ENCODE measurements at places on chromosomes 5 and 9. TPM values are rescaled to one million over a fixed set of nuclear protein-coding genes. Genes with fewer than 3 reads are reported as not detected.
A peak's percentile ranks its signal among the peaks of the same experiment; 100 is the strongest.

- peaks cover 16% of the 10 kb centered on the region for H3K4me1 ChIP-seq
- peaks cover 30% of the 10 kb centered on the region for H3K27me3 ChIP-seq
- H3K27ac ChIP-seq: no peak overlapping the region
- no peak overlapping the region for H3K4me3 ChIP-seq
- no peaks in the 10 kb centered on the region for H3K36me3 ChIP-seq
Observed at GRCh38 chr5:168852329-168852728, 273.2 kb upstream of the PANK3 start.

- H3K4me3 ChIP-seq: no peak overlapping the region
- H3K27ac ChIP-seq: no peak overlapping the region
- DNase-seq: no peak
- H3K27me3 ChIP-seq: peaks cover 4% of the 10 kb centered on the region
- peaks cover 36% of the 10 kb centered on the region for H3K4me1 ChIP-seq
Observed at GRCh38 chr9:72583370-72583769, 62.0 kb downstream of the TMC1 start.

DNA sequence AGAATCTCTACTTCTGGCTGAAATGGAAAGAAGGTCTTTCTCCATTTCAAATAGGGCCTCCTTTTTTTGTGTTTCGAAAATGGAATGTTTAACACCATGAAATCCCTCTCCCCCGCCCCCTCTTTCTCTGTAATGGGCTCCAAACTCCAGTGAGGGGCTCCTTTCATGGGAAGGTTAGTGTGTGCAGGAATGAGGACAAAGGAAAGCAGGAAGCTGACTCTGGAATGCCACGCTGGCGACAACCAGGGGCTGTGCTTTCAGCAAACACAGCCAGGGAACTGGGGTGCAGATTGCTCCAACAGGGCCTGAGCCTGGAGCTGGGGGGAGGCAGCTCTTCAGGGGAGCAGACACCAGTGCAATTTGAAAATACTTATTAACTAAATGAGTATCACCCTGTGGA, 82.8 kb downstream of the CRB2 start:
- no peak overlapping the region for H3K27ac ChIP-seq
- no peak overlapping the region for H3K4me3 ChIP-seq
- no peaks in the 10 kb centered on the region for H3K4me1 ChIP-seq
- no peaks in the 10 kb centered on the region for H3K36me3 ChIP-seq
- H3K27me3 ChIP-seq: no peaks in the 10 kb centered on the region
- DNase-seq: no peak

DNA sequence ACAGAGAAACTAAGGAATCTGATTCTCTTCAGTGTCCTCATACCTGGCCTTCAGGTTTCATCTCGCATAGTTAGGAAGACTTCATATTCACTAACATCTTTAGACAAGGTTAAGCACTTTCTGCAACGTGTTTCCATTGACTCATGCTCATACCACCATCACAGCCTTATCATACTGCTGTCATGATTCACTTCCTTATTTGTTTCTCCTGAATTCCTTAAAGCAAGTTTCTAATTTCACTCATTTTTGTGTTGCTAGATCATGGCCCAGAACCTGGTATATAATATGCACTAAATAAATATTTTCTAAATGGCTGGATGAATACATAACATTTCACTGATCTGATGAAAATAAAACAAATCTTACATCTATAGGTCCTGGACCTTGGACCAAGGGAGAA, 472.9 kb downstream of the PRELID2 start:
- no peaks in the 10 kb centered on the region for H3K36me3 ChIP-seq
- no peak for DNase-seq
- no peaks in the 10 kb centered on the region for H3K27me3 ChIP-seq
- H3K4me1 ChIP-seq: no peaks in the 10 kb centered on the region

- H3K4me3 ChIP-seq: peak overlapping the region; percentile 94
- peaks cover 40% of the 10 kb centered on the region for H3K4me1 ChIP-seq
- peaks cover 33% of the 10 kb centered on the region for H3K36me3 ChIP-seq
- DNase-seq: no peak
- peak overlapping the region; percentile 98 for H3K27ac ChIP-seq
Observed at GRCh38 chr5:140647042-140647419, 399 bp downstream of the NDUFA2 start.

DNA sequence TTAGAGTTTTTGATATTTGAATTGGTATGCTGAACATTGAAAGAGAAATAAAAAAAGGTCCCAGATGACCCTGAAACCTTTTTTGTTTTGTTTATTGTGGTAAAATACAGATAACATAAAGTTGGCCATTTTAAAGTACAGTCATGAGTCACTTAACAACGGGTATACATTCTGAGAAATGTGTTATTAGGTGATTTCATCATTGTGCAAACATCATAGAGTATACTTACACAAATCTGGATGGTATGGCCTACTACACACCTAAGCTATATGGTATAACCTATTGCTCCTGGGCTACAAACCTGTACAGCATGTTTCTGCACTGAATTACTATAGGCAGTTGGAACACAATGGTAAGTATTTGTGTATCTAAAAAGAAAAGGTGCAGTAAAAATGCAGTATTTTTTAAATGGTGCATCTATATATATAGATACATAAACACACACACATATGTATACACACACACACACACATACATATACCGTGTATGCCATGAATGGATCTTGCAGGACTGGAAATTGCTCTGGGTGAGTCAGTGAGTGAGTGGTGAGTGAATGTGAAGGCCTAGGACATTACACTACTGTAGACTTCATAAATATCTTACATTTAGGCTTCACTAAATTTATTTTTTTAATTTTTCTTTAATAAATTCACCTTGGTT, 31.0 kb downstream of the TTC1 start:
- no peaks in the 10 kb centered on the region for H3K27me3 ChIP-seq
- no peak for DNase-seq
- no peak overlapping the region for H3K4me3 ChIP-seq

DNA sequence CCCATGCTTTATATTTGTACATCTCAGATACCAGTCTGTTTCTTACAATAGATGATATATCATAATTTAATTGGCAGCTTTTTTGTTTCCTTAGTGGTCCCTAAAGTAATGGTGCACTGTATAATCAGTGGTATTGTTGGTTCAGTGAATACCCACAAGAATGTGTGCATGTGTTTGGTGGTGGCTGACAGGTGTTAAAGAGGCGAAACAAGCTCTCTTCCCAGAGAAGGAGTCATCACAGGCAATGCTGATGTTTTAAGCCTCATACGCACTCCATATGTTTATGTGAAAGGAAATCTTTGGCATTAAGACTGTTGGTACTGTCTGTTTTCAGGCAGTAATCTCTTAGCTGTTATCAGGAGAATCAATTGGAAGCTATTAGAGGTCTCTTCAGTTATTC, 49.2 kb upstream of the KIAA1958 start:
- H3K27ac ChIP-seq: no peak overlapping the region
- H3K27me3 ChIP-seq: no peaks in the 10 kb centered on the region
- H3K4me1 ChIP-seq: no peaks in the 10 kb centered on the region
- H3K4me3 ChIP-seq: no peak overlapping the region
- DNase-seq: no peak

DNA sequence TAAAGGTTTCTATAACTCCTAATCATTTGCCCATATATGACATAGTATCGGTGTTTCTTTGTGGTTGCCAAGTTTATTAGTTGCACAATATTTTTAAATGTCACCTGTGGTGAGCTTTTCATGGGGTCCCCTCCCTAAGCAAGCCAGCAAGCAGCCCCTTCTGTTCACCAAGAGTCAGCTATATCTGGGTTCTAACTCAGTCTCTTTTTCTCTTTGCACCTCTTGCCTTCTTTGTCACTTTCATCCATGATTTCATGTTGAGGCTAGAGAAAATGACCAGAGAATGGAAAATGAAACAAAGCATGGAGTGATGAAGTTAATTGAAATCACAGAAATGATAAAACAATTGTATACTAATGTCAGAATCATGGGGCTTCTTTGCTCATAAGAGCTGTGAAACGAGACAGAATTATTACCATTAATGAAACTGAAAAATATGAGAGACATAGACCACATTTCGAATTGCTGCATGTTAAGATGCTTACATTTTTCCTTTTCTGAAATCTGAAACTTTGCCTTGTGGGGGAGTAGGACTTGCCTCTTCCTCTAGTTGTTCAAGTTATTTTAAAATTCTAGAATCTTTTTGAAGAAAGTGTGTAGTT, 75.7 kb downstream of the CAMK4 start:
- H3K27ac ChIP-seq: no peak overlapping the region
- H3K27me3 ChIP-seq: no peaks in the 10 kb centered on the region
- DNase-seq: no peak
- peaks cover 13% of the 10 kb centered on the region for H3K4me1 ChIP-seq
- H3K4me3 ChIP-seq: peak overlapping the region; percentile 12

DNA sequence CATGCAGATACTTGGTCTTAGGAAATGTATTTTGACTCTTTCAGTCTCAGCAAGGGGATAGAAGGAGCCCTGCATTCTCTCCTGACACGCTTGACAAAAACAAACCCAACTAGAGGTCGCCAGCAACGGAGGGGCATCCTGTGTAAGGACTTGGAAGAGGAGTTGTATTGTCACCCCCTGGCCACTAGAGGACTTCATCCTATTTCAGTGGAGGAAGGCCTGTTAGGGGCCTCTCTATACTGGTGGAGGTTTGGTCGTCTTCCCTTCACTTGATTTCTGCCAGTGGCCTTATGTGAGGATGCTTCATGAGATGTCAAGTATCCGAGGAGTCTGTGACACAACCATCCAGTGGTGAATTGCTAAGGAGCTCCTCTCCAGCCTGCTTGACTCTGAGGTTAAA, 122.8 kb upstream of the STC2 start:
- no peaks in the 10 kb centered on the region for H3K27me3 ChIP-seq
- H3K27ac ChIP-seq: no peak overlapping the region
- H3K4me1 ChIP-seq: no peaks in the 10 kb centered on the region

DNA sequence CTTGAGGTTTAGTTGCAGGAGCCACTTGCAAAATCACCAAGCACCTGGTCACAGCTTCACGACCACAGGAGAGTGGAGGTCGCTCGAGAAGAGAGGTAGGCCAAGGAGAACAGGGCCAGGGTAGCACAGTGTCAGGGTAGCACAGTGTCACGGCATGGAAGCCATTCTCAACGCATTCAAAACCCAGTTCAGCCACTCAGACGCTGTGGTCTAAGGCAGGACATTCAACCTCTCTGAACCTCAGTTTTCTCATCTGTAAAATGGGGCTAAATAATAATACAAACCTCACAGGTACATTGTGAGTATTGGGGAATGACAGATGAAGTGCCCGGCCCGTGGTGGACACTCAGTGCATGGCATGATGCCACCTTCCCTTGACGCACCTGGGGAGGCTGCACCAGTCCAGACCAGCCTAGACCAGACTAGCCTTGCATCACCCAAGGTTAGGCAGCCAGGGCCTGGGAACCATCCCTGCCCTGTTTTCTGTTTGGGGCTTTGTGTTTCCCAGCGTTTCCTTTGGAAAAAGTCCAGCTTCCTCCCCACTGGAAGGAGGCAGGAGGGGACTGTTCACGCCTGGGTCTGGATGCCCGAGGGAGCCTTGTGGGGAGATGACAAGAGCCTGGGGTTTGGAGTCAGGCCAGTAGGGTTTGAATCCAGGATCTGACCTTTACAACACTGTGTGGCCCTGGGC, 7.8 kb upstream of the LMX1B start:
- peaks cover 3% of the 10 kb centered on the region for H3K4me1 ChIP-seq
- no peak overlapping the region for H3K27ac ChIP-seq
- no peak overlapping the region for H3K4me3 ChIP-seq
- H3K36me3 ChIP-seq: no peaks in the 10 kb centered on the region
- peaks cover 64% of the 10 kb centered on the region for H3K27me3 ChIP-seq

DNA sequence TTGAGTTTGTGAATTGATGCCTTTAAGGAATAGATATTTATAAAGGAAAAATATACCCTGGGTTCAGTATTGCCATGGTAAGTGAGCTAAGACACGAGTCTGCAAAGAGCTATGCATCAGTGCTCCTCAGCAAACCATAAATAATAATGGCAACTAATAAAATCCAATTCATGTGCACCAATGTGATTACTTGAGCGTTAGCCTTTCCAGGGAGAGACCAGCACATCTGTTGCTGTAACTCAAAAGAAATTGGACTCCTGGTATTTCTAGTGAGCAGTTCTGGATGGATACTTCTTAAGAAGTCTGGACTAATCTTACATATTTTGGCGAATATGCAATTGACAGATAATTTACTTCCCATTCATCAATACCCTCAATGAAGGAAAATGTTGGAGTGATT, 373.3 kb downstream of the ARHGEF28 start:
- no peak overlapping the region for H3K4me3 ChIP-seq
- no peaks in the 10 kb centered on the region for H3K36me3 ChIP-seq
- H3K4me1 ChIP-seq: no peaks in the 10 kb centered on the region
- DNase-seq: no peak
- H3K27me3 ChIP-seq: peaks cover 6% of the 10 kb centered on the region

GRCh38 chr9:92895812-92896436, 18.1 kb upstream of the ZNF484 start:
- peaks cover 22% of the 10 kb centered on the region for H3K4me1 ChIP-seq
- no peak overlapping the region for H3K4me3 ChIP-seq
- no peak for DNase-seq
- H3K36me3 ChIP-seq: no peaks in the 10 kb centered on the region

- no peak overlapping the region for H3K4me3 ChIP-seq
- no peaks in the 10 kb centered on the region for H3K27me3 ChIP-seq
- peaks cover 5% of the 10 kb centered on the region for H3K36me3 ChIP-seq
- H3K4me1 ChIP-seq: peaks cover 20% of the 10 kb centered on the region
Observed at GRCh38 chr5:14768508-14769365, 102.8 kb downstream of the ANKH start.

- no peaks in the 10 kb centered on the region for H3K4me1 ChIP-seq
- H3K27me3 ChIP-seq: no peaks in the 10 kb centered on the region
- no peak overlapping the region for H3K27ac ChIP-seq
- DNase-seq: no peak
Observed at GRCh38 chr9:69223605-69224004, 49.5 kb downstream of the TJP2 start.

Gene PAPPA
- total RNA-seq: not detected

Gene WHRN
- total RNA-seq: 6.5 TPM

Gene NUTM2G
- total RNA-seq: not detected

Gene SH2D3C
- total RNA-seq: 75.2 TPM

Gene IDNK
- 9.1 TPM for total RNA-seq

Gene SPRY4
- total RNA-seq: 0.14 TPM

Gene CRAT
- total RNA-seq: 17.6 TPM

Gene GZMA
- 927 TPM for total RNA-seq

Data from activated CD8-positive, alpha-beta memory T cell treated with anti-CD3 and anti-CD28 coated beads, Interleukin-2, amount 10 ng/mL, durations not matched to agents 7 days and 5 days (primary cell).